NCI-H1694 treated with DMSO at 0.1 percent for 48 hours (cell line): ENCODE measurements at places on chromosomes 6 and 20.
A peak's percentile ranks its signal among the peaks of the same experiment; 100 is the strongest.

- DNase-seq: no peak
These were observed 103.5 kb upstream of the AKAP12 start for GRCh38 chr6:151136141-151136755.

GRCh38 chr6:38306931-38307330, 332.8 kb downstream of the BTBD9 start:
- DNase-seq: peak; percentile 19

GRCh38 chr20:58715391-58715800, 22.8 kb downstream of the NPEPL1 start:
- no peak for DNase-seq

DNA sequence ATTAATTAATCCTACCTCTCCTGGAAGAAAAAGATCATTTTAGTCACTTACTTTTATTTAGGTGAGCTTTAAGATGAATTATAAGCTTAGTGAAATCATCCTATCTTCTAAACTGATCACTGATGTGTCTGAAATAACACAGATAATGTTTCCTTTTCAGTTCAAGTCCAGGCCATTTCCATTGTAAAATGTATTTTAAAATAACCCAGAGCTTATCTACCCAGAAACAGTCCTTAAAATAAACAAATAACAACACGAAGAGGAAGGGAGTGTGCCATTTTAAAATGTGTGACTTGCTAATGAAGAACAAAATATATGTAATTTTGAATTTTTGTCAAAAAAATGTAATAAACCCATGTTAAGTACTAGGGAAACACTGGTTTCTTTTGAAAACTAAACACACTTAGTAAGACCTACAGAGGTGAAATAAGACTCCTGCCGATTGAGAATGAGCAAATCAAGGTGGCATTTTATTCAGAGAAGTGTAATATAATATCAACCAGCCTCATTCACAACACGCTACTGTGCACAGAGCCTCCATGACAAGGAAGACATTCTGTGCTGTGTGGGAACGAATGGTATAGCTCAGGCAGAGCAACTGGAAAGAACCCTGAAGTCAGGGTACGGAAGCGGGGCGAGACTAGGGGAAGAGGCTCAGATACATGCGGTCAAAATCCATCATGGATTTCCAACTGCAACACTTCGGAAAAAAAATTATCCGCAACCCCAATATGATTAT, 7.7 kb downstream of the LRP11 start:
- no peak for DNase-seq

- no peak for DNase-seq
These were observed 74.3 kb upstream of the PHACTR2 start for GRCh38 chr6:143603455-143603854.

DNA sequence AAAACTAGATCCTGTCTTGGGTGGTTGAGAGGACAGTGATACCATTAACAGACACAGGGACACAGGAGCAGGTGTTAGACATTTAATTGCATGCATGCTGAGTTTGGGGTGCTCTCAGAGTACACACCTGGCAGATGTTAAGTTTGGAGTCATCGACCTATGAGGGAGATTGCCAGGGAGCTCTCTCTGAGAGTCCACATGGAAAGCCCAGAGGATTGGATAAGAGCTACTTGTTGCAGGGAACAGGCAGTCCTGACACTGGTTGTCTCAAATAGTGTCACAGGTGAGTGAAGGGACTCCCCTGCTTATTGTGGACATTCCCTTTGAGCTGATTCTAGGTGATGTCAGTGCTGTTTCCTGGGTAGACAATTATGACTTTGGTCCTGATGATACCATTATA, 3.1 kb downstream of the ATRN start:
- no peak for DNase-seq

DNA sequence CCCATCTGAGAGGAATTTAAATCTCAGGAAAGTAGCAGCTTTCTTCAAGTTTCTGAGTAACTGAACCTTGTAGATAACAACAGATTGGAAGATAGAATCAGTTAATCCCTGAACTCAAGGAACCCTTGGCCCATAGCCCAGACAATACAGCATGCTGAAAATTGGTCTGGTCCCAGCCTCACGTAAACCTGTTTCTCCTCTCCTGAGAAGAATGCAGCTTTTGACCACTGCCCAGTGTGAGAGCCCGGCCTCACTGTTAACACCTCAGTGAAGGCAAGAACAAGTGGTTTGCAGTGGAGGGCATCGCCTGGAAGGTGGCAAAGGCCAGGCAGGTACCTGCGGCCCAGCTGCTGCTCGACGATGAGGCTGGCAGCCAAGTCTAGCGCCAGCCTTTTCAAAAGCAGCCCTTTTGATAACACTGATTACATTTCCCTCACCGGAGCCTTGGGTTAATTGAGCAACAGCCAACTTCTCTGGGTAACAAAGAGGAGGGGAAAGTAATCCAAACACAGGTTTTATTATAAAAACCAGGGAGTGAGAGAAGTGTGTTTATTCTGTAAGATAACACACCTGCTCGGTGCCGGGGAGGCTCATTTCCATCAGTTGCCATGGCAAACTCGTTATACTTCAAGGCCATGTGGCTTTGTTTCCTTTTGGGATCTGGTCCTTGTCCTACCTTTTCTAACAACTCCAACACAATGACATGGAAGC, 54.0 kb downstream of the TRAF3IP2 start:
- no peak for DNase-seq

DNA sequence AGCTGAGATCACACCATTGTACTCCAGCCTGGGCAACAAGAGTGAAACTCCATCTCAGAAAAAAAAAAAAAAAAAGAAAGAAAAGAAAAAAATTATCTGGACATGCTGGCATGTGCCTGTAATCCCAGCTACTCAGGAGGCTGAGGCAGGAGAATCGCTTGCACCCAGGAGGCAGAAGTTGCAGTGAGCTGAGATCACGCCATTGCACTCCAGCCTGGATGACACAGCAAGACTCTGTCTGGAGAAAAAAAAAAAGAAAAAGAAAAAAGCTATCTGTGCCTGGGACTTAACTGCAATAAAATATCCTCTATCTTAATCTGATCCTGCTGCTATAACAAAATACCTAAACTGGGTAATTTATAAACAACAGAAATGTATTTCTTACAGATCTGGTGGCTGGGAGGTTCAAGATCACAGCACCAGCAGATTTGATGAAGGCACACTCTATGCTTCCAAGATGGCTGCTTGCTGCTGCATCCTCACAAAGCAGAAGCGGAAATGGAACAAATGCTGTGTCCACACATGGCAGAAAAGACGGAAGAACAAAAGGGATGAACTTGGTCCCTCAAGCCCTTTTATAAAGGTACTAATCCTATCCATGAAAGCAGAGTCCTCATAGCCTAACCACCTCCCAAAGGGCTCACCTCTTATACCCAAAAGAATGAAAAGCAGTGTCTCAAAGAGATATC, 273.3 kb upstream of the JARID2 start:
- DNase-seq: no peak

- no peak for DNase-seq
These were observed 16.5 kb downstream of the TNFAIP3 start for GRCh38 chr6:137883400-137884148.

DNA sequence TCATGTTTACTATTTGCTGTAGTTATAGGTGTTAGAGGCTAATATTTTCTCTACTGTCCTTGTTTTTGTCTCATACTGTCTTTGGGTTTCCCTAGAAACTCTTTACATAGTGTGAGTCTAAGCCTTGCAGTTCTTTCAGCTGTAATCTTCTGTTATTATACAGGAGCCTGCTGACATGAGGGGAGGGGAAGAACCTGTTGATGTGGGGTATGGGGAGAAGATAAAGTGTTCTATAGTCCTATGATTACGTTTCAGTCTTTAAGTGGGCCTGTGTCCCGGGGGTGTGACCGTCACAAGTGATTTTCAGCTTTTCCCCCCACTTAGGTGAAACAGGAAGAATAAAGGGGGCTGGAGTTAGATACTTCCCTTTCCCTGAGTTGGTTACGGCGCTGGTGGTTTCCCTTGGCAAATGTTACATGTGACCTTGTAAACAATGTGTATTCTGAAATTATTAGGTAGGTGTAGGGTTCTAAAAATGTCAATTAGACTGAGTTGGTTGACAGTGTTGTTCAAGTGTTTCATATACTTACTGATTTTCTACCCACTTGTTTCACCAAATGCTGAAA, 41.3 kb downstream of the REV3L start:
- no peak for DNase-seq

DNA sequence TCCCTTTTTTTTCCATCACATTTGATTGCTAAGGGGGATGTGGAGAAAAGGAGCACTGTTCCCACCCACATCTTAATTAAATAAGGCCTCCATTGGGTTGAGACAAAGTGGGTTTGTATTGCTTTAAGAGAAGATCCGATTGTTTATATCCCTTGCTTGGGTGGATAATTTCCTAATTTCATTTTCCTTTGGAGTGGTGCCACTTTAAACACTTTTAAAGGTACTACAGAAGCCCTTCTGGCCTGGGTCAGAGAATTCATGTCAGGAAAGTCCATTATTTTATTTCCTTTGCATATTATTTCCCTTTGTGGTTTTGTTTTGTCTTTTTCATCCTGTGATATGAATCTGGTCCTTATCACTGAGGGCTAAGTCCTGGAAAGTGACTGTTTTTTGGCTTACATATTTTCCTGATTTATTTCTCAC, 56.9 kb downstream of the PHACTR2 start:
- DNase-seq: no peak

DNA sequence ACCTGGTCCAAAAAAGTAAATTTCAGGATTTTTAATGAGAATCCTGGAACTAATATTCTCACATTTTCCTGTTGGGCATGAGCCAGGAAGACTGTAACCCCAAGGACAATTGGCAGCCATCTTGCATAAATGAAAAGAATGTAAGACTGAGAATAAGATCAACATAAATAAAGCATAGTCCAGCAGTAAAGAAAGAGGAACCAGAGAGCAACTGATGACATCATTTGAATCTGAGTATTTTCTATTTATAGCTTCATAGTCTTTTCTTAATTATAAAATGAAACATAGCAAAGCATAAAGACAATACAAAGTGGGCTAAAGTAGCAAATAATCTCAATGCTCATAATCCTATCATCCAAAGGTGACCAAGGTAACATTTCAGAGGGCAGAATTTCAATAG, 26.6 kb upstream of the FBXL4 start:
- no peak for DNase-seq

DNA sequence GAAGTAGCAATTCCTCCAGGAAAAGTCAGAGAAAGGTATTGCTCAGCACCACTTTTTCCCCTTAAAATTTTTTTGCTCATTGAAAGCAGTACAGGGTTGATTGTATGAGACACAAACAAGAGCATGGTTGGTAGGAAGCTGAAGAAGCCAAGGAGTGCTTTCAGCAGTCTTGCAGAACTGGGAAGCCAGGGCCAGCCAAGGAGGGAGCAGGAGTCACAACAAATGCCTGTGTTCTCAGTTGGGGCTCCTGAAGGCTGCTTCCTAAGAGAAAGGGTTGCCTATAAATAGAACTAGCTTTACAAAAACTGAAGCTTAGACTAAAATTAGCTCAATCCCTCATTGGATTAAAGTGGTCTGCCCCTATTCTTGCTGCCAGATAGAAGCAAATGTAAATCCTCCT, 3.3 kb upstream of the THEMIS start:
- no peak for DNase-seq

GRCh38 chr6:148816117-148816516, 69.3 kb downstream of the UST start:
- no peak for DNase-seq
